ENCODE measurements at places on chromosomes 3 and 15. TPM values are rescaled to one million over a fixed set of nuclear protein-coding genes. Genes with fewer than 3 reads are reported as not detected.

DNA sequence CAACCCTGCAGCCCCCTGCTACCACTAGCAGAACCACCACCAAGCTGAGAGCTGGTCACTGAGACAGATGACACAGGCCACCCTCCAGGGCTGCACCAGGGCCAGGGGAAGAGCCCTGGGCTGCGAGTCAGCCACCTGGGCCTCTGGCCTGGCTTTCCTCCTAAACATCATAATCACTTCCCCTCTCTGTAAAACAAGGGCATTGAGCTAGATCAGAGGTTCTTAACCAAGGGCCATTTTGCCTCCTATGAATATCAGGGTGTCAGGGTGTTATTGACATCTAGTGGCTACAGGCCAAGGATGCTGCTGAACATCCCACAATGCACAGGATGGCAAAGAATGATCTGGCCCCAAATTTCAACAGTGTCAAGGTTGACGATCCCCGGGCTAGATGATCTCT, 25.2 kb downstream of the TLE3 start:
- no peak for DNase-seq

- no peak for DNase-seq
Measured at GRCh38 chr15:88776646-88777045, 26.6 kb upstream of the ACAN start.

GRCh38 chr3:36923981-36924743, 20.7 kb downstream of the TRANK1 start:
- no peak for DNase-seq

DNA sequence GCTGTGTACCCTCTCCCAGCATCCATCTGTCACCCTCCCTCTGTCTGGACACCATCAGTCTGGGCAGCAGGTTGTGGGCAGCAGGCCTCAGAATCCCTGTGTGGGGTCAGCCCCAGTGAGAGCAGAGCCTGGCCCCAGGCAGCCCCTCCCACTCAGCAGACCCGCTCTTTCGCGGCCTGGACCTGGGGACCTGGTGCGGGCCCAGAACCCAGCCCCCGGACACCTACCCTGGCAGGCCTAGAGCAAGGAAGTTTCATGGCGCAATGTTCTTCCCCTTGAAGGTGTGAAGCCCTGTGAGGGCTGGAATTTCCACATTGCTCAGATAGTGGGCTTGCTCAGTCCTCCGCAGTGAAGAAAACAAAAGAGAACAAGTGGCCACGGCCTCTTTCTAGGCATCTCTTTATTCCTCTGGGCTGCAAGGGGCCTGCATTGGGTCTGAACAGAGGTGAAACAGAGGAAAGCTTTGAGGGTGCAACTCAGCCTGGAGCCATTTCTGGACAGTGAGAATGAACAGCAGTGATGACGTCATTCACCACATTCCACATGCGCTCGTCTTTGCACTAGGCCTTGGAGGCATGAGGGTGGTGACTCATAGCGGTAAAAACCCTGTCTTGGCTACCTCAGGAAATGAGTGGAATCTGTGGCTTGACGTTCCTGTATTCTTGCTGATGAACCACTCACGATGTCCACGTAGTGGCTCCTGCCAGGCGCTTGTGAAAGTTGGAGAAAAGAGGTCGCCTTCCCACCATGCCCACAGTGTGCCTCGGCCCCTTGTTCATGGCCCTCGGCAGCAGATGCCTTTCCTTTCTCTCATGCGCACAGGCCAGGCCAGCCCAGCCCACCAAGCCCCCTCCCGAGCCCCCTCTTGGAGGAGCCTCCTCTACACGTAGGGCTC, 66.1 kb downstream of the SLC30A4 start:
- DNase-seq: peak; percentile 80

DNA sequence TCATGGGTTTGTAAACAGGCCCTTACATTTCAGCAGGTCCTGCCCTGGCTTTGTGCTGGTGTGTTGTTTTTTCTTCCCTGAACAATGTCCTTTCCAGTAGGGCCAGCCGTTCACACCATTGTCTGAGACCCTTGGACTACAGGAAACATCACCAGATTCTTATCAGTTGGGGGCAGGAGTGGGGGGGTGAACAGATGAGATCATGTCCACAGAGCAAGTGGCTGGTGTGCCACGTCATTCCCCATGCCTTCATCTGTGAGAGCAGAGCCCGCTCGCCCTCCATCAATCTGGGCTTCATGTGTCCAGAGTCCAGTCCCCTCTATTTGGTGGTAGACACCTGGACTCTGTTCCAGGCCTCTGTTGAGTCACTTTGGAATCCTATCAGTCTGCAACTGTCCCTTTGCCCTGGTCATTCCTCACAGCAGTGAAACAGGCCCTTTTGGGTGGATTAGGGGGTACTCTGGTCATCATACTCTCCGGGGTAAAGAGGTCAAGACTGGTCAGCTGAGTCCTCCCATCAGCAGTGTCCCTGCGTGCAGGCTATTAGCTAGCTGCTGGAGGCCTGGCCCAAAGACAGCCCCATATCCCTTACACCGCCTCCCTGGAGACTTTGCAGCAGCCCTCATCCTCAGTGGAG, 15.0 kb downstream of the SEMA3G start:
- no peak for DNase-seq

DNA sequence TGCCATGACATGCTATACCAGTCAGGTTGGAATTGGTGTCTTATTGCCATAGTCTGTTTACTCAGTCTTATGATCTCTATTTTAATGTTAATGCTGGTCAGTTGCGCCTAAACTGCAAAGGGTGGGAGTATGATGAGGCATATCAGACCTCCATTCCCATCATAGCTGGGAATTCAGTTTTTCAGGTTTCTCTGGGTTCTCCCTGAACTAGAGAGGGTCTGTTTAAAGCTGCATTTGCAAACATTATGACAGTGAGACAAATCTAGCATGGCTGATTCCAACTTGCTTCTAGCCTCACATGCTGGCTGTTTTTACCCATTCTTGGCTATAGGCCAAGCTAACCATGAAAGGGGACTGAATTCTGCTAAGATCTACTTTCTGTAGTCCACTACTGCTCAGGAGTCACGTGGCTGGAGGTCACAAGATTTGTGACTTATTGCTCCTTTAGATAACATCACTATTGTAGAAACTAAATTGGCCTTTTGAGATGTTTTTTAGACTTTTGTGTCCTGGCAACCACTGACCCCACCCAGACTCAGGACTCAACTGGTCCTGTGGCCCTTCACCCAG, 96.5 kb downstream of the TGFBR2 start:
- DNase-seq: no peak

GRCh38 chr3:134368751-134369105, 5.5 kb downstream of the AMOTL2 start:
- no peak for DNase-seq

DNA sequence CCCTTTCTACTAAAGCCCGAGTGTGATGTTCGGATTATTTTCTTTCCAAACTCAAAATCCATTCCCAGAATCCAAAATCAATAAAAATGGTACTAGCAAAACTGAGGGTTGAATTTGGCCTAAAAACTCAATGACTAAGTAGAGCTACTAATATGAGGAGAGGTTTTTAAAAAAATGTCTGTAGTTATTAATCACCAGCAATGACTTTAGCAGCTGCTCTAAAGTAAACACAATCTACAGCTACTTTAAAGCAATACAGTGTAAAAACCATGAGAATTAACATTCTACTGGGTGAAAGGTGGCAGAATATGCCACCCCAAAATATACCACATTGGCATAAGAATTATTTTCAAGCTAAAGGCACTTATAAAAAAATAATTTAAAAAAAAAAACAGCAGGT, 23.5 kb downstream of the FHIT start:
- DNase-seq: no peak

GRCh38 chr3:73719413-73719851, 94.7 kb upstream of the PDZRN3 start:
- DNase-seq: peak; percentile 68

DNA sequence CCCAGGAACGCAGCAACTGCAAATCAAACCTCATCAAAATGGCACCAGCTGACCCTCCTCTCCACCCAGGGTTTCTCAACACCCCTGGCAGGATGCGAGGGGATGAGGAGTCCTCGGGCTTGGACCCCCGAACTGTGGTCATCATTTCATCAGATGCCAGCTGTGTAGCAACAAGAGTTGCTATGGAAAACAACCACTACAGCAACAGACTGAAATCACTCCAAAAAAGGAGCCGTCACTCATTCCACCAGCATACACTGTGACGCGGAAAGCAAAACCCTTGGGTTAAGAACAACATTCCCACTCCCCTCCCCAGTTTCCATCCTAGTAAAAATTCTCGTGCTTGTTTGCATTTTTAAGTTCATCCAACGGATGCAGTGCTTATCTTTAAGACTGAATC, 40.1 kb downstream of the VGLL4 start:
- no peak for DNase-seq

DNA sequence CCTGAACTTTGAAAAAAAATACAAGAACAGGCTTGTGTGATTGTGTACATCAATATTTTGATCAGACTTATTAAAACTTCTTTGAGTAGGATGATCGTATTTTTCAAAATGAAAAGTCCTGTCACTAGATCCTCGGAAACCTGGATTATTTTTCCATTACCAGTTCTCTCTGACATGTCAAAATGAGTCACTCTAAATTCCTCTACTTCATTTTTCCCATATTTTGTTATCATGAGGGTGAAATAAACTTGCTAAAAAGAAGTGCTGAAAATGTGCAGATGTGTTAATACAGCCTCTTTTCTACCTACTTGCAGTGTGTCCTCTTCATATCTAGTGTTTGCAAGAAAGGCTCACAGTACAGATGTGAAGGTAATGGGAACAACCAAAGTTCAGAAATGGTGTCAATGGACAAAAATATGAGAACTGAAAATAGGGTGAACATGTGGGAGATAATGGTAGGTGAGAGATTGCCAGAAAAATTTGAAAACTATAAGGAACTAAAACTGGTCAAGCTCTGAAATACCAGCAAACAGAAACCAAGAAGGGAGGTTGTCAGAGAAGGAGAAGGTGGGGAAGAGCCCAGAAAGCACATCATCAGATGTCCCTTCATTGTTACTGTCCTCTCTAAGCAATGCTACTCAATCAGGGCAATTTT, 108.2 kb downstream of the EOMES start:
- DNase-seq: no peak

- no peak for DNase-seq
Measured at GRCh38 chr3:20143519-20143918, 42.5 kb downstream of the SGO1 start.

- no peak for DNase-seq
Measured at GRCh38 chr3:119340014-119340413, 45.8 kb downstream of the ARHGAP31 start.

DNA sequence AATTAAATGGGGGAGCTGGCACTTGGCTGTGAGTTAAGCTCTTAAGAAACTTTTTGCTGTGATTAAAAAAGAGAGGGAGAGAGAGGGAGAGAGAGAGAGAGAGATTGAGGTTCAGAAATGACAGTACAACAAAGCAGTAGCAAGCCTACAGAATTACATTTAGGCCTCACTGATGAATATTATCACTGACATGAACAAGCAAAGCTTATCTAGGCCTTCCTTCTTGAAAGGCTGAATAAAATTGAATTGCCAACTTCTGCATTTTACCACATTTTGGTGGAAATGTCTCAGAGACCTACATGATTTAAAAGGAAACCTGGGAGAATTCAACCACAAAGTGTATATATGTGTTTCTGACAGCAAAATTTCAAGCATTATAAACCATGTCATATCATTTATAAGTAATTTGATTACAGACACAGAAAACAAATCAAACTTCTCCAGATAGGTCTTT, 530.8 kb downstream of the SOX2 start:
- DNase-seq: no peak

DNA sequence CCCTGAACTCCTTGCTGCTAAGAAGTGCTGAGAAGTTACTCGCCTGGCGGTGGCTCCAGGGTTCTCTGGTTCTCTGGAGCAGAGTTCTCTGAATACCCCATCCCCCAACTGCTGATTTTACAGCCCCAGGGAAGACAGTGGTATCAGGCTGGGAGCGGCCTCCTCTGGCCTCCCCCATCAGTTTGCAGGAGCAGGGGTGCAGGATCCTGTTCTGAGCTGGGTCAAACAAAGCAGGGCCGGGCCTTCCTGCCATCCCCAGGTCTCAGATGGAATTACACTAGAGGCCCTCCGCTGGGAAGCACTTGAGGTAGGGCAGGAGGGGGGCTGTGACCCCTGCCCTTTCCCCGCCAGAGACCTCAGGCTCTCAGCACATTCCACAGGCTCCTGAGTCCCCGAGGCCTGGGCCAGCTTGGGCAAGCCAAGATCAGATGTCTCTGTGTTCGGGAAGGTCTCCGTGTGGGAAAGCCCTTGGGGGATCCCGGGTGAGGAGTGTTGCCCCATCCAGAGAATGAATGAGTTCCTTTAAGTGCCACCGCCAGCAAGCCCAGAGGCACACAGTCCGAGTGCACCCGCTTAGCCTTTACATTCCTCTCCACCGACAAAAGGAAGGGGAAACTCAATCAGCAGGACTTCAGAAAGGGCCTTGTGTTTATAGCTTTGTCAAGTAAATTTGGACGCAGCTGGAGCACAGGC, 149.9 kb downstream of the LRRK1 start:
- peak; percentile 60 for DNase-seq

GRCh38 chr15:58360421-58361090, 71.2 kb upstream of the LIPC start:
- DNase-seq: no peak

DNA sequence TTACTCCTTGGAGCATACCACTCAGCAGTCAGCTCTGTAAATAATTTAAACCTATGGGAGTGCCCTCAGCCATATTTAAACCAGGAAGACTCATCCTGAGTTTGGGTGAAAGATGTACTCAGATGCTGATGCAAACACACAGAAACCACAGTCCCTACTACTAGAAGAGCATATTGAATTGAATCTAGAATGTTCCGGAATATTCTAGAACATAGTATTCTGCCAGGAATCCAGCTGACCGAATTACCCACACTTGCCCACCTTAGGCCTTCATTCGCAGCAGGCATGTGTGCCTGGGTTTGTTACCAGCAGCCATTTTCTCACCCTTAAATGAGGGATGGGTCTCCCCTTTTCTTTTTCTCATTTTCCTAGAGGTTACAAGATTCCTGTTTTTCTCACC, 202.4 kb upstream of the ICE2 start:
- DNase-seq: no peak

- DNase-seq: peak; percentile 40
Measured at GRCh38 chr3:149273096-149273751, 51.6 kb upstream of the CP start.

GRCh38 chr3:123605789-123606234, 21.0 kb upstream of the HACD2 start:
- DNase-seq: no peak

XYLB gene
- total RNA-seq: 2.3 TPM

EHHADH gene
- total RNA-seq: 8.8 TPM

POLQ gene
- total RNA-seq: 0.45 TPM

LSAMP gene
- total RNA-seq: 1.7 TPM

CORO2B gene
- not detected for total RNA-seq

DZIP1L gene
- 0.29 TPM for total RNA-seq

ZCWPW2 gene
- 1.7 TPM for total RNA-seq

ADGRG7 gene
- total RNA-seq: not detected

SLC28A2 gene
- not detected for total RNA-seq

CD200 gene
- total RNA-seq: 50.0 TPM

SLC6A1 gene
- not detected for total RNA-seq

P3H2 gene
- total RNA-seq: 29.0 TPM

GOLGA6L9 gene
- 12.3 TPM for total RNA-seq

ZNF774 gene
- 2.9 TPM for total RNA-seq
